Progenitor cell of endocrine pancreas (in vitro differentiated cells): ENCODE measurements at places on chromosomes 2 and 18. TPM values are rescaled to one million over a fixed set of nuclear protein-coding genes. Genes with fewer than 3 reads are reported as not detected.

Gene CTDP1
- 23.9 and 24.9 TPM in 2 replicates for total RNA-seq

Gene YES1
- total RNA-seq, result 55.5 and 58.8 TPM in 2 replicates

Gene DES
- not detected in 2 replicates for total RNA-seq

Gene MARCO
- total RNA-seq, result not detected in 2 replicates

Gene LHCGR
- not detected in 2 replicates for total RNA-seq

Gene DSC3
- 1.2 TPM in 2 replicates for total RNA-seq

Gene KLHL41
- total RNA-seq, result 0.36 and 0.42 TPM in 2 replicates

Gene E2F6
- 21.4 and 22.9 TPM in 2 replicates for total RNA-seq

Gene DNMT3A
- total RNA-seq, result 166 and 168 TPM in 2 replicates

Gene PRSS56
- total RNA-seq, result not detected in 2 replicates

Gene NMS
- not detected in 2 replicates for total RNA-seq

Gene CROCC2
- 0.36 and 0.40 TPM in 2 replicates for total RNA-seq

Gene CXCR4
- 5.9 and 10.4 TPM in 2 replicates for total RNA-seq

Gene MYO5B
- 39.1 and 44.1 TPM in 2 replicates for total RNA-seq

Gene ARHGEF4
- total RNA-seq, result 5.6 and 6.5 TPM in 2 replicates

Gene GRHL1
- 13.4 and 14.4 TPM in 2 replicates for total RNA-seq

Gene NGEF
- total RNA-seq, result 0.71 and 1.2 TPM in 2 replicates

Gene DLX1
- 1.7 and 4.1 TPM in 2 replicates for total RNA-seq

Gene IL1B
- total RNA-seq, result not detected in 2 replicates

Gene MROH2A
- not detected in 2 replicates for total RNA-seq

Gene CDKL4
- 1.2 and 2.0 TPM in 2 replicates for total RNA-seq

Gene TMEM200C
- 8.6 and 9.3 TPM in 2 replicates for total RNA-seq

Gene RAB6C
- 0.24 TPM in 1 of 2 replicates, not detected in the other for total RNA-seq

Gene CYP27C1
- 8.0 and 8.6 TPM in 2 replicates for total RNA-seq

Gene L3MBTL4
- total RNA-seq, result 8.0 and 11.5 TPM in 2 replicates

Gene SMAD2
- total RNA-seq, result 140 and 145 TPM in 2 replicates

Gene ZNF2
- 5.7 and 6.5 TPM in 2 replicates for total RNA-seq

Gene SLC39A10
- total RNA-seq, result 173 and 181 TPM in 2 replicates

Gene SLC16A14
- 2.4 and 3.6 TPM in 2 replicates for total RNA-seq

Gene MYCN
- total RNA-seq, result 15.5 and 17.6 TPM in 2 replicates

Gene AGXT
- 1.0 and 1.2 TPM in 2 replicates for total RNA-seq

Gene LRRTM4
- 2.3 and 3.3 TPM in 2 replicates for total RNA-seq

Gene ACTG2
- total RNA-seq, result 0.19 and 0.31 TPM in 2 replicates

Gene SH3RF3
- 1.3 and 1.7 TPM in 2 replicates for total RNA-seq

Gene ERBB4
- total RNA-seq, result 43.8 and 51.7 TPM in 2 replicates

Gene RELCH
- 34.7 and 39.4 TPM in 2 replicates for total RNA-seq

Gene PLEKHH2
- 9.0 and 10.4 TPM in 2 replicates for total RNA-seq

Gene SCTR
- 33.1 and 34.9 TPM in 2 replicates for total RNA-seq

Gene FEZ2
- 28.7 and 36.1 TPM in 2 replicates for total RNA-seq

Gene IL36G
- total RNA-seq, result not detected in 2 replicates

Gene XRCC5
- 378 and 386 TPM in 2 replicates for total RNA-seq

Gene NCOA1
- total RNA-seq, result 30.3 and 32.3 TPM in 2 replicates

Gene KANSL3
- total RNA-seq, result 53.6 and 57.7 TPM in 2 replicates
